HuH-7.5 (cell line): ENCODE measurements at places on chromosomes 6 and 20.

DNA sequence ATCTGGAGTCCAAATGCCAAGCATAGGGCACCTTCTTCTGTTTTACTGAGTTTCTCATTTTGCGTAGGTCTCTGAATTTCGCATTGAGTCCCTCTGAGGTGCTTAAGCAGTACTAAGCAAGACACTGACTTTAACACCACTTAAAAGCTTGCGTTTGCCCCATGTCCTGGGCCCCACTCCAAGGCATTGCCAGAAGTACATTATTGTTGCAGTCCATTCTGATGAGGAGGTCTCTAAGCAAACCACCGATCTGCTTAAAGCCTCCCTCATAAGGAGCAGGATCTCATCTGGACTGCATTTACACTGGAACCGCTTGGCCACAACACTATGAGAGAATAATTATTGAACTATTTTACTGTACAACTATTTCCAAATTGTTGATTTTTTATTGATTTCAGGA lies 16.3 kb downstream of the BMP2 start:
- no peak for DNase-seq

DNA sequence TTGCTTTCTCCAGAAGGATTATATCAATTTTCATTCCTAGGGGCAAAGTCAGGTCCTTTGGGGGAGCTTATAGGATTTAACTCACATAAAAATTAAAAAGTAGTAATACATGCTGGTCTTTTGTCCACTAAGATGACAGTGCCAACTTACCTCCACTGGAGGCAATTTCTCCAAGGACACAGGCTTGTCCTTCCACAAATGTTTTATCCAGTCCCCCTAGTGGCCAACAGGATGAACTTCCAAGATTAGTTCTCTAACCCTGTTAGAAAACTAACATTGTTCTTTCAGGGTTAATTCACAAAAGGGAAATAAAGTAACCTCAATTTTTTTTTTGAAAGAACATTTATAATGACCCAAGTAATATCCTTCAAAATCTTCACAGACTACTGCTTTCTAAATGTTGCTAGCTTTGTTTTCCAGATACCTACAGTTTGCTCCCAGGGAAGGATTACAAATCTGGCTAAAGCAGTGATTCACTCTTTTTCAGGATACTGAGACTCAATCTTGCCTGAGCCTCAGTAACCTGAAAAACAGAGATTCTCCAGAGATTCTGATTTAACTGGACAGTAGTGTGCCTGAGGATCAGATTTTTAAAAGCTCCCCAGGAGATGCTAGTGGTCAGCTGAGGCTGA lies 31.7 kb upstream of the UBR2 start:
- DNase-seq: peak; percentile 25

- DNase-seq: no peak
These were observed 23.5 kb upstream of the CDH22 start for GRCh38 chr20:46331611-46332361.

DNA sequence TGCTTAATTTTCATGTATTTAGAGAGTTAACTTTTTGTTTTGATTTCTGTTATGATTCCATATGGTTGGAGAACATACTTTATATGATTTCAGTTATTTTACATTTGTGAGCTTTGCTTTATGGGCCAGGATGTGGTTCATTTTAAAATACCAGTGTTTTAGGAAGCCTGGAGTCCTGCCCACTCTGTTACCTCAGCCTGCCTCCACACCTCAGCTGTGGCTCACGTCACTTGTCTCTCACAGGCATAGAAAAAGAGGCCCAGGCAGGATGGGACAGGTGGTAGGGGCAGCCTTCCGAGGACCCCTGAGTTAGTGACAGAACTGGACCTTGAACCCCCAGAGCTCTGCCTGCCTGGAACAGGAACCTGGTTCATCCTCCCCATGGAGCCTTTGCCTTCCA lies 16.0 kb downstream of the PSMF1 start:
- DNase-seq: no peak

- no peak for DNase-seq
These were observed 49.0 kb upstream of the VSTM2L start for GRCh38 chr20:37853823-37854375.

DNA sequence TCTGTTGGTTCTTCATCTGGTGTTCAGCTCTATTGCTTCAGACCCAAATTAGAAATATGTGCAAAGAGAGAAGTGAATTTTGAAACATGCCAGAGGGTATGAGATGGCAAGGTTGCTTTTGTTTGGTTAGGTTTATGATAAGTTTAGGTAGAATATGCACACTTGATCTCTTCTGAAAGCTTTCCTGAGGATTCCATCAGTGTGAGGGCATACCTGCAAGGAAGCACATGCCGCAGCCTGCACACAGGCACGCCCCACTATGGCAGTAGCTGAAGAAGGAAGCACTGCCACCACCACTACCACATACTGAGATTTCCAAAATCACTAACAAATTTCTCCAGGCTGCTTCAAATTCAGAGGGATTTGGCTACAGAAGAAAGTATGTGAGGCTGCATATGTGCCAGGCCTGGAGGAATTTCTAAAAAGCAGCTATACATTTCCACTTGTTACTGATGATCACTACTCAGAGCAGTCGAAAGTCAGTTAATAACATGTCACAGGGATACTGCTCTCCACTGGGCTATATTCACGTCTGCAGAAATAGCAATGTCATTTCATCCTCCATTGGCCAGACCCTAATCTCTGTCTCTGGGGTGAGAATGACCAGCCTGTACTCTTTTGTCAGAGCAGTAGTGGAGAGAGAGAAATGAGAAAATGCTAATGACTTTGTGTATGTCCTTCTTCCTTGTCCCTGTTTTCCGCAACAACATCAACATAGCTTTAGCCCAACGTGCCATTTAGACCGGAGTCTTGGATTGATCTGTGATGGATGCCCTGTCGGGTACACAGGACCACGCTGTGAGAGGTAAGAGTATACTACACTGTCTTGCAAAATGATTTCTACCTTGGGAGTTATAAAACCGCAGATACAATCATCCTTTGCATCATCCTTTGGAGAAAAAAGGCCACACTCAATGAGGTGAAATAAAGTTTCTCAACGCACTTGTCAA lies 396.7 kb downstream of the LAMA2 start:
- no peak for DNase-seq

DNA sequence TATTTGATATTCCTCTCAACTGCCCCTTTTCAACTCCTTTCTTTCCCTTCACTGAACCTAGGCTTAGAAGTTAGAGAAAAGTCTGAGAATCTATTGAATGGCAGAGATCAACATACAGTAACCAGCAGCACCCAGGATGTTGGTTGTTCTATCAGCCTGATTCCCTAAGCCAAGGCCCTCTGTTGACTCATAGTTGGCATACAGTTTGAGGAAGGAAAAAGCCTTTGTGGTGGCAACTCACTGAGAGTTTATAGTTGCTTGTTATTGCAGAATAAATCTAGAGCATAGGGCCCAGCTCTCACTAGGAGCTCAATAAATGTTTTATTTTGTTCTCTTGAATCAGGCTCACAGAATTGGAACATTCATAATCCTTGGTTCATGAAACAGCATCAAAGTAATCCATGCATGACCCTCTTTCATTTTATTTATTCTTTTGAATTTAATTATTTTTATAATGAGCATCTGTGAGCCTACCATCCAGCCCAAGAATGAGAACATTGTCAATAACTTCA lies 119.1 kb upstream of the ADGRF1 start:
- DNase-seq: no peak

DNA sequence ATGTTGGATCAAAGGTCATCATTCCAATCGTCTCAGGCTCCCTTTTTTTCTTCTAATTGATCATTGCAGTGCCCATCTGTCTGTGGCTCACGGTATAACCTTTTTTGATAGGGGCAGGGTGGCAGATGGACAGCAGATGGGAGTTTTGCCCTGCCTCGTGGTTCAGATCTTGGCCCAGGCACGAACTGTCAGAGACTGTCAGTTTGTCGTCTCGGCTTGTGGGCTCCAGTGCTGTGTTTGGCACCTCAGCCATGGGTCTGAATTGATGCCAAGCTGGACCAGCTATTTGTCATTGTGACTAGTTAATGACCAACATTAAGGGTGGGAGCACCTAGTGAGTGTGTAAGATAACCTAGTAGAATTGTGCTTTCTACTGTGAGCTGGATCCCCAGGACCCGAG lies 197.6 kb downstream of the PRL start:
- no peak for DNase-seq

DNA sequence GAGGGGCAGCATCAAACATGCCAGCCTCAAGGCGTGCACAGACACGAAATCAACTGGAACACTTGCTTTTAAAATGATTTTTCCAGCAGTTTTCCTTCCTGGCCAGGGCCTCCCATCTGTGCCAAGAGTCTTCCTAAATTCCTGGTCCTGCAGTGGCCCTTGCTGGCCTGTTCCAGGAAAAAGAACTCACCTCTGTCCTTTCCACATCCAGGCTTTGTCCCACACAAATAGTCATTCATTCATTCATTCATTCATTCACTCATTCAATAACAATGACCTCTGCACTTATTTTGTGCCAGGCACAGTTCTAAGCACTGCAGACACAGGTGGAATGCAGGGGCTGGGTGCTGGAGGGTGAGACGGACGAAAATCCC lies 89.0 kb upstream of the CCDC167 start:
- no peak for DNase-seq

DNA sequence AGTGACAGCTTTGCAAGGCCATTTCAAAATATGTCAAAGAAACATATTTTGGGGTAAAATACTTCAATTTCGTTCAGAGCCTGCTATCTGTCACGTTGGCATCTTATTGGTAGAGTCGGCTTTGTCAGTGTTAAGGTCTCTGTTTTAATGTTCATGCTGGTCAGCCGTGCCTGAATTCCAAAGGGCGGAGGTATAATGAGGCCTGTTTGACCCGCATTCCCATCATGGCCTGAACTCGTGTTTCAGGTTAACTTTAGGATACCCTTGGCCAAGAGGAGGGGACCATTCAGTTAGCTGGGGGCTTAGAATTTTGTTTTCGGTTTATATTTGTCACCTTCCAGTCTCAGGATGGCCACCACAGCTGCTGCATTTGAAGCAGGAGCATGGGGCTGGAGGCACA lies 236.4 kb downstream of the NFATC2 start:
- no peak for DNase-seq

GRCh38 chr6:148144917-148145521 lies 197.6 kb upstream of the SASH1 start:
- DNase-seq: peak; percentile 23

- DNase-seq: no peak
These were observed 200.3 kb downstream of the EYA4 start for GRCh38 chr6:133441491-133441890.

DNA sequence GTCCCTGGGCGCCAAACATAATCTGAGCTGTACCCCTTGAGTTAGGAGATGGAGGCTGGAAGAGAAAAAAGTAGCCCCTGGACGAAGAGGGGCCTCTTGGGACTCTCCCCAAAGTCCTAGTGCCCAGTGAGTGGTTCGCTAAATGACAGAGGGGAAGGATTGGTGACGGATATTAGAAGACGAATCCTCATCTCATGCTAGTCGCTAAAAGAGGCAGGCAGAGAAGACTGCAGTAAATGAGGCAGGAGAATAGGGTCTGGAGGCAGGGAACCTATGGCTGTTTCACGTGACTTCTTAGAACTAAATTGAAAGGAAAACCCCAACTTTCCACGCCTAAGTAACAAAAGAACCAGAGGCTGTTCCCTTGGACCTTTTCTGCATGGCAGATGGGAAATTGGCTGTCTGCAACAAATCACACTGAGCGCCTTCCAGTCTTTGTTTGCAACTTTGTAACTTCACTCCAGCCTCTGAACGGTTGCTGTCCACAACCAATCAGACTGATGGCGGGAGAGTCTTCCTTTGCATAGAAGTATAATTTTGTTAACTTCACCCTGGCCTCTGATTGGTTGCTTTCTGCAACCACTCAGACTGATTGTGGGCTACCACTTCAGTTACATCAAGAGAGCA lies 731 bp upstream of the RBL1 start:
- no peak for DNase-seq

DNA sequence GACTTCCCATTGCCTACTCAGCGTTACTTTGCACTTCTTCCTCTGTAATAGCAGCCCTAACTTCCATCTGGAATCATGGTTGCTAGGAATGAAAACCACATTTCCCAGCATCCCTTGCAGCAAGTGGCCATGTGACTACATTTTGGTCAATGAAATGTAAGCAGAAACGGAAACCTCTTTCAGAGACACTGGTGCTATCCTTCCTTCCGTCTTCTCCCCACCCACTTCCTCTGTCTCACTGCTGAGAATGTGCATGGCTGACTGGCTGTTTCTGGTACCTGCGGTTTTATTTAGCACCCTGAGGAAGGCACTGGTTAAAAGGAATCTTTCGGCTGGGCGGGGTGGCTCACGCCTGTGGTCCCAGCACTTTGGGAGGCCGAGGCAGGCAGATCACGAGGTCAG lies 107.4 kb downstream of the SCML4 start:
- no peak for DNase-seq

GRCh38 chr20:23094213-23094896 lies 8.2 kb upstream of the CD93 start:
- DNase-seq: no peak

DNA sequence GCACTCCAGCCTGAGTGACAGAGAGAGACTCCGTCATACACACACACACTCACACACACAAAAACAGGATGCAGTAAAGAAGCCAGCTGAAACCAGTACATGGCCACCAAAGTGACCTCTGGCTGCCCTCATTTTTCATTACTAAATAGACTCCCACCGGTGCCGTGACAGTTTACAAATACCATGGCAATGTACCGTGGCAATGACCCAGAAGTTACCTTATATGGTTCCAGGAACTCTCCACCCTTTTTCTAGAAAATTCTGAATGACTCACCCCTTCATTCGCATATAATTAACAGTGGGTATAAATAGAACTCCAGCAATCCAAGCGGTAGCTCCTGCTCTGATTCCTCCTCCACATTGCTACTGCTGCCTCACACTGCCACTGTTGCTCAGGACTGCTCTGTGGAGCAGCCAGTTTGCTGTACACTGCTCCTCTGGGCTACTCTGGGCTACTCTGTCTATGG lies 57.7 kb downstream of the SNX5 start:
- DNase-seq: no peak

GRCh38 chr6:159719287-159719686 lies 8.0 kb upstream of the WTAP start:
- no peak for DNase-seq
